Stimulated activated CD4-positive, alpha-beta T cell treated with anti-CD3 and anti-CD28 coated beads, TNF-alpha, amount 100 ng/mL, for 1 hour (primary cell): ENCODE measurements at places on chromosomes 2 and 18.

DNA sequence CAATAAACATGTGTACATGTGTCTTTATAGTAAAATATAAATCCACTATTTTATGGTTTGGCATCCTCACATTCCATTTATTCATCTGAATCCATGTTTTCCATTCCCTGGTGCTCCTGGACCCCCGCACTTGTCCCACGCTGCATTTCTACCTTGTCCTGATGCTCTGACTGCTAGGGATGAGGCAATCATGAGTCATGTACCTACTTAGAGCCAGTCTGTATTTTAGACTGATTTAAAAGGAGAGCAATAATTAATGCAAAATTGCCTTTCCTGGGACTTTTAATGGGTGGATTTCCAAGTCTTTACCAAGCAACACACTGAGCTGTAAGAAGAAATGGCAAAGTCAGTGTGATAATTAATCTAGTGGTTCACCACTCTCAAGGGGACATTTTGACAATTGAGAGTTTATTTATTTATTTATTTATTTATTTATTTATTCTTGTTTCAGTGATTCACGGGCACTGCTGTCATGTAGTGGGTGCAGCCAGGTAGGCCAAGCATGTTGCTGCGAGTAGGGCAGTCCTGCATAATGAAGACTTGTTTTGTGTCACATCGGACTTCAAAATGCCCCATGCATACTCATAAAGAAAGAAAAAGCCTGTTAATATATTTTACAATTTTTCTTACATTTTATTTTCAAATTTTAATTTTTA lies 419.3 kb upstream of the VWC2L start:
- DNase-seq = no peak

DNA sequence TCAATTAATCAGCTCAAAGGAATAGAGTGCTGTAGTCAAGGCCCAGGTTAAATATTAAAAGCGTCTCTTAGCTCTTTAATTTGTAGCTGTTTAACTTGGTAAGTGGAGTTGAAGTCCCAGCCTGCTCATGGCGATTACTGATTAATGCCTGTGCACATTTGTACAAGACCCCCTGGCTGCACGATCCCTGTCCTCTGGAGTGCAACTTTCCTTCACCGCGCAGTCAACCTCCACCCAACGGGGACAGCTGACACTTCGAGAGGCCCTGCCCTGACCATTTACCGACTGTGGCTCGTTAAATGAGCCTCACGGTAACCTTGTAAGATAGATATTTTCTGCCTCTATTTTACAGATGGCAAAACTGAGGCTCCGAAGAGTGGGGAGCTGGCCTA lies 5.5 kb upstream of the CYS1 start:
- DNase-seq = no peak

GRCh38 chr2:198901894-198902293 lies 555.8 kb downstream of the SATB2 start:
- DNase-seq = no peak

DNA sequence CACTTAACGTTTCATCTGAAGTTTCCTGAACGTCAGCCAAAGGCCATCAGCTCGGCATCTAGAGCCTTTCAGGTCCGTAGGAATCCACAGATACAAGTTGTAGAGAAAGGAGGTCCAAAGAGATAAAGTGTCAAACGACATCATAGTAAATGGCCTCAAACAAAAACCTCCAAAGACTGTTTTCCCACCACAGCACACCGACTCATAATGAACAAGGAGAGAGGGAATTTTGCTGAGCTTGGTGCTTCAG lies 150.3 kb downstream of the PXDN start:
- DNase-seq = no peak

DNA sequence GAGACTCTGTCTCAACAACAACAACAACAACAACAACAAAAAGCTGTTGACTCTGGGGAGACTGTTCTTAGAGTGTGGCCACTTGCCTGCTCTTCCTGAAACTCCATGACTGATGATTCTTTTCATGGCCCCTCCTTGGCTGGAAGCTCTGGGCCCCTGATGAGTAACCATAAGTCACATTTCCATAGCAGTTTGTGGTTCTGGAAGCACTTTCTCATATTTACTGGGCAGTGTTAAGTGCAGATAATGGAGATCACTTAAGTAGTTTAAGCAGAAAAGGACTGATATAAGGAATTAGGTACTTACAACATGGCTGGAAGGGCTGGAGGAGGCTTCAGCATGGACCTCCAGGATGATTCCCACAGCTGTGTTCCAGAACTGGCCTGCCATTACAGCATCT lies 147.3 kb upstream of the DLX2 start:
- DNase-seq = no peak

DNA sequence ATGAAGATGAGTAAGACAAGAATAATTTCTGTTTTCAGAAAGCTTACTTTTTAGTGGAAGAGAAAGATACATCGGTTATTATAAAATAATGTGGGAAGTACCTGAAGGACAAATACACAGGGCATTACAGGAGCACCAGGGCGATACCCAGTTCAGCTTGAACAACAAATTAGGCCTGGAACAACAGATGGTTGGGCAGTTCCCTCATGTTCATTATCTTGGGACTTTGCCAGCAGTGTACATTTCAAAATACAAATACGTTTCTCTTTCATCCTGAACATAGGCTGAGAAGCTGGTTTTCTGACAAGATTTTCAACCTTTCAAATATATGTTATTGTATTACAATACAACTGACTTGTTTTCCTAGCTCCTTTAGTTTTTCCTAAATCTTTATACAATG lies 79.6 kb downstream of the TGIF1 start:
- no peak for DNase-seq

- DNase-seq = no peak
Measured at GRCh38 chr18:9437021-9437437, 38.3 kb upstream of the RALBP1 start.

DNA sequence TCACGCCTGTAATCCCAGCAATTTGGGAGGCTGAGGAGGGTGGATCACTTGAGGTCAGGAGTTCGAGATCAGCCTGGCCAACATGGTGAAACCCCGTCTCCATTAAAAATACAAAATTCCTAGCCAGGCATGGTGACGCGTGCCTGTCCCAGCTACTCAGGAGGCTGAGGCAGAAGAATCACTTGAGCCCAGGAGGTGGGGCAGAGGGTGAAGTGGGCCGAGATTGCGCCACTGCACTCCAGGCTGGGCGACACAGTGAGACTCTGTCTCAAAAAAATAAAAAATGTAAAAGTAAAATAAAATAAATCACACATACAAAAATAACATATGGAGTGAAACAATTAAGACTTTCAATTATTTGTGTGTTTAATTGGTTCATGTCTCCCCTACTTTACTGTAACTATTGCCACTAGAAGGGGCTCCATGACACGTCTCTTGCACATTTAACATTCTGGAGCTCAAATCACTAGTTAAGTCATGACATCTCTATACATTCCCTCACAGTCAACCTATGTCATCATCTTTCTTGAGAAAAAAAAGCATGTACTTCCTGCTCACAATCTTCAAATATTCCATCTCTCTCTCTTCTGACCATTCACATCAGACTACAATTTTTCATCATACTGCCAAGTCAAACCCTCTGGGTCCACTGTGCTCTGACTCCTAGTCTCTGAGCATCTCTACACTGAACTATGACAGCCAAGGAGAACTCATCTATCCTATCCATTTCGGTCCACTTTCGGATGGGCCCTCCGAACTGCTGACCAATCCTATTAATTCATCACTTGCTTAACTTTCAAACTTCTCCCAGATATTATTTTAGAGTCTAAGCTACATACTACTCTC lies 6.7 kb downstream of the GFPT1 start:
- no peak for DNase-seq

DNA sequence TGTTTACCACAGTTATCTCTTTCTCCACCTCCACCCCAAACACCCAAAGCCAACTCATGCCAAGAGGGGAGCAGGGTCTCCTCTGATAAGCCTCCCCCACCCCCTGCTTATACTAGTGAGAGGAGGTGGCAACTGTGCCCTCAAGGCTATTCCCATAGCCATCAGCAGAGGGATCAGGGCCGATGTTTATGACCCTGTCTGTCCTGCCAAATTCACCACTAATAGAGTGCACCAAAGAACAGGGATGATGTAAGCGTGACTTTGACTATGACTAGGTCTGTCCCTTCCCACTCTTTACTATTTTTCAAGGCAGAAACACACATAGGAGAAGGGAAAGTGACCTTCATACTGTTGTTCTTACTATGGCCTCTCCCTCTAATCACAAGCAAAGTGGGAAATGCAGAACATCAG lies 74.6 kb downstream of the CLHC1 start:
- DNase-seq = no peak

- DNase-seq = no peak
Measured at GRCh38 chr2:160402501-160402900, 91.1 kb downstream of the RBMS1 start.

GRCh38 chr18:24386681-24387080 lies 10.9 kb downstream of the OSBPL1A start:
- DNase-seq = no peak

DNA sequence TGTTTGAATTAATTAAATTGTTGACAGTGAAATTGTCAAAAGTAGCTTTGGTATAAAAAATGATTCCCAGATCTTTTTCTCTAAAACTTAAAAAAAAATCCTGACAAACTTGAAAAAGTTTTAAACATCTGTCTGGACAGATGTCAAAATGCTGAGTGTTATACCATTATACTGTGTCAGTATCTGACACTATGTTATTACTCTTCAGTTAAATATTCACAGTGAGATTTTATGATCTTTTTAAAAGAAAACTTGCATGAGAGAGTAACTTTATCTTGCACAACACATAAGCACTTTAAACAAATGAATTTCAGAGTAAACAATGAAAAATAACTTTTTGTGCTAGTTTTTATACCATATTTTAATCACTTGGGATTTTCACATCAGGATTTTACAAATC lies 167.4 kb downstream of the MEIS1 start:
- DNase-seq = no peak

DNA sequence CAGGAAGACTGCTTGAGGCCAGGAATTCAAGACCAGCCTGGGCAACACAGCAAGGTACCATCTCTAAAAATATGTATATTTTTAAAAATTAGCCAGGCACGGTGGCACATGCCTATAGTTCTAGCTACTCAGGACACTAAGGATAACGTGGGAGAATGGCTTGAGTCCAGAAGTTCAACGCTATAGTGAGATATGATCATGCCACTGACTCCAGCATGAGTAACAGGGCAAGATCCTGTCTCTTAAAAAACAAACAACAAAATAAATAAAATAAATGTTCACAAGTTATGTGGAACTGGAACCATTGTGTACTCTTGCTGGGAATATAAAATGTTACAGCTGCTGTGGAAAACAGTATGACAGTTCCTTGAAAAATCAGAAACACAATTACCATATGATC lies 47.2 kb downstream of the USP34 start:
- DNase-seq = no peak

- no peak for DNase-seq
Measured at GRCh38 chr2:170986566-170987258, 57.7 kb downstream of the GORASP2 start.

DNA sequence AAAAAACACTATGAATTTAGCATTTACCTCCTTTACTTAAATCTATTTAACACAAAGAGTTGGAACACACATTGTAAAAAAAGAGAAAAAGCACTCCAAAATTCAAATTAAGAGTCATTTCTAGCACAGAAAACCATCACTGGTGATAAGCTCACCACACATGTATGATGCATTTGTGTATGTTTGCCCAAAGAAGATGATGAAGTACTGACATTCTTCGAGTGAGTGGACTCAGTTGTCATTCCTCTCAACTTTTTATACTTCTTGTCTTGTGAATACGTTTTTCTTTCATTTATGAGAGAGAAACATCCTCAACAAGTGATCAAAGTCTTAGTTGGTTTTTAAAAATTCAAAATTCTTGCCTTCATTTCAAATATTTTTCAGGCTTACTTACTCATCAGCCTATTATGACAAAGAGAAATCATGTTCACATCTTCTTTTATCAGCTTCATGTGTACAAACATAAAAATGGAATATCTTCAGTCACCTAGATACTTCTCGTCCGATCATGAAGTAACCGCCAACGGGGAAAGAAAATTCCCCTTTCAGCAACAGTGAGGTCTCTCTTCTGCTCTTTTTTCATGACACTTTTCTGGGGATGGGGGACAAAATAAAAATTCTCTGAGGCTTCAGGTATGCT lies 1.5 kb downstream of the DSEL start:
- no peak for DNase-seq

DNA sequence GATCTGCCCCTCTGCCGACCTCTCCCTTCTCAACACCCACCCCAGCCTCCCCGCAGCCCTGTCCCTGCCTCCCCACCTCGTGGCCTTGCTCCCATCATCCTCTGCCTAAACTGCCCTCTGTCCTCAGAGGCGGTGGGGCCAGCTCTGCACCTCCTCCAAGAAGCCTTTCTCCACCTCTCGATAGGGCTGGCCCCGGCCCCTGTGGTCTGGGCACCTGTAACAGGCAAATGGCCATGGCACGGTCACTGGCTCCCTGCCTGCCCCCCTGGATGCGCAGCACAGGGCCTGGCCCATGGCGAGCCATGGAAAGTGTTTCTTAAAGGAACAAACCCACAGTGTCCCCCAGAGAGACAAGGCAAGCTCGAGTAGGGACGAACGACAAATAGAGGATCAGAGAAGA lies 42.0 kb downstream of the MYO7B start:
- no peak for DNase-seq

DNA sequence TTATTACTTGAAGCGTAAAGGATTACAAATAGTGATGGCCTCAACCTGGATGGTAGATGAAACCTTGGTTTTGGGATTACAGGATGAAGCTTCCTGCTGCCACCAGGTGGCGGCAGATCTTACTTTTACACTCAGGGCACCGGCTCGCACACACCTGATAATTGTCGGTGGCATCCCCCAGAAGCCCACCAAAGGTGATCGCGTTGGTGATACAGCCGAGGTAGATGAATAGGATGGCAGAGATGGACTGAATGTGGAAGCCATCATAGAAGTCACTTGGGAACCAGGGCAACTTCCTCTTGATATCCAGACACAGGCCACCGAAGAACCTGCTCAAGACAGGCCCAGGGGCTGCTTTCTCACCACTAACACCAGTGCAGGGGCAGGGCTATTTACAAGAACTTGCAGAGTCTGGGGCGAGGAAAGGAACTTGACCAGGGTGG lies 51.8 kb downstream of the MTHFD2 start:
- peak; percentile 39 for DNase-seq

DNA sequence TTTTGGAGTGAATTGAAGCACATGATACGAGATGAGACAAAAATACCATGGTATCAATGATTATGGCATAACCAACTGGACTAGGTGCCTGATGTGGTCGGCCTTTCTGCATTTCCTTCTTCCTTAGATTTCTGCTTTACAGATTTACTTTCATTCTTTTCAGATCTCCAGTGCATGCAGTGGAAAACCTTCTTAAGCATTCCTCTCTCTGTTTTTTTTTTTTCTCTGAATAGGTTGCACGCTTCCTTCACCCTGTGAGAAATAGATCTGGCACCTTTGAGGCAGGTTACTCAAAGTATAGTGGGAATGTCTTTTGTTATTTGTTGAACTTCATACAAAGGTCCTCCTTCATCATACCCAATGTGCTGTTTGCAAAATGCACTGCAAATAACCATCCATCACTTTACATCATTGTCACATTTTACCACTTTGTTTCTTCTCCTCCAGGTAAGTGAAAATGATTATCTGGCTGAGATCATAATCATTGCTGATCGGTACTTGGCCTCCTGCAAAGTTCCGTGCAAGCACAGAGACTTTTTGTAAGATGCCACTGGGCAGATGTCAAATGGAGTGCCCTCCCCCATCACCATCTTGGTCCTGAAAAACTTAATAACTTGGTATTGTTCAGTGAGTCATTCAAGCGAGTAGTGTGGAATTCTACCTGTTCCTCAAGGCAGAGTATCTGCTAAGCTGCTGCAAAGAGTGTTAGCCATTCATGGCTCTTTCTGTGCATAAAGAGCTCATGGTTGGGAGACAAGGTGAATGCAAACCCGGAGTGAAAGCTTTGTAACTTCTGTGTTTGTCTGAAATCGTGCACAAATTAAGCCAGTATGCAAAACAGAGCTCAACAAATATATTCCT lies 30.0 kb upstream of the KLHL14 start:
- no peak for DNase-seq
